ENCODE measurements at places on chromosomes 12 and 14.

GRCh38 chr12:28933864-28934527, 215.1 kb upstream of the FAR2 start:
- DNase-seq = no peak

DNA sequence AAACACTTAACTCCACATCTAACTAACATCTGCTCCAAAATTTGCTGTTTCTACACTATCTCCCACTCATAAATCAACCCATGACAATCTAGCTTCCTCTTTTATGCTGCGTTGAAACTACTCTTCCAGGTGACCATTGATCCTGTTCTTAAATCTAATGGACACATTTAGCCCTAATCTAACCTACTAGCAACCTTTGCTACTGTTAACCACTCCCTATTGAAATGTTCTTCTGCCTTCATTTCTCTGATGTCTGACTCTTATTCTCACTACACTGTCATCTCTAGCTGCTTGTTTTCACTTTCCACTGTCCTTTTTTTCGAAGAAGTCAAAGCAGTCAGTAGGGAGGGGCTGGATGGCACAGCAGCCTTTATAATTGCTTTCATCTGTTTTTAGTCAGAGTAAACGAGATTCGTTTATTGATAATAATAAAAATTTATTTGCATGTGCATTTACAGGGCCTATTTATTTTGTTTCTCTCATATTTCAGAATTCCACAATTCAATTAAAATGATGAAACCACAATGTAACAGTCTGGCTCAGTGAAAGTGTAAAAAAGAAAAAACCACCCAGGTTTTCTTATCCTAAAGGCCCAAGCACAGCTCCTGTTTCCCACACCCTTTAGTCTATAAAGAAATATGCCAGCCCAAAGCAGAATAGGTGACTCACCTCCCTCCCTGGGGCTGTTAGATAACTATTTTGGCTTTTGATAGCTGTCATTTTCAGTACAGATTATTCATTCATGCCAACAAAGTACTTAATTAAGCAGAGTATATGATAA, 44.9 kb downstream of the ATP2B1 start:
- peak; percentile 7 for DNase-seq

- no peak for DNase-seq
Observed at GRCh38 chr14:50533806-50534205, 1.4 kb upstream of the MAP4K5 start.

DNA sequence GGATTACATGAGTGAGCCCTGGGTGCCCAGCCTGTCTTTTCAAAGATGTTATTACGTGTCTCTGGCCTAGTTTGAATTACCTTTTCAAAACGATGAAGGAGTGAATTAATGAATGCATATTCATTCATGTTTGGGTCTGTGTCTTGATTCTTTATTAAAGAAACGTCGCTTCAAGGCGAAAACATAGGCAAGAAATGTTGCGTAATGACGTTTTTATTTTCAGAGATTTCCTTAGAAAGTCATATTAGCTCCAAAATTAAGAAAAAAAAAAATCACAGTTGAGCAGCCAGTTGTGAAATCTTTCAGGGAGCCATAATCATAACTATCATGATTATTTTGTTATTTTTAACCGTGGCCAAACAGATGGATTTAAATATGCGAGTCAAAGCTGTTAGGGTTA, 3.5 kb downstream of the PPFIBP1 start:
- DNase-seq = no peak

GRCh38 chr14:99382781-99383471, 97.7 kb downstream of the SETD3 start:
- DNase-seq = no peak

DNA sequence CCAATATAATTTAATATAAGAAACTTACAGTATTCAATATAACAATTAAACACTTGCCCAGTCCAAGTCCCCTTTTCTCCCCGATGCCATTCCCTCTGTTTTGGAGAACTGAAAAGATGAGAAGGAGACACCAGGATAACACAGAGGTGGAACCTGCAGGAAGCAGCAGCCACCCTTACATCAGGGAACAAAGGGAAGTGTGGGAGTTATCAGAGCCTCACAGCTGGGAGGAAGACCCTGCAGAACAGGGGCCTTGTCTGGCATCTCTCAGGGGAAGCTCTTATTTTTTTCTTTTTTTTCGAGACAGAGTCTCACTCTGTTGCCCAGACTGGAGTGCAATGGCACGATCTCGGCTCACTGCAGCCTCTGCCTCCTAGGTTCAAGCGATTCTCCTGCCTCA, 52.6 kb downstream of the CALM1 start:
- no peak for DNase-seq

DNA sequence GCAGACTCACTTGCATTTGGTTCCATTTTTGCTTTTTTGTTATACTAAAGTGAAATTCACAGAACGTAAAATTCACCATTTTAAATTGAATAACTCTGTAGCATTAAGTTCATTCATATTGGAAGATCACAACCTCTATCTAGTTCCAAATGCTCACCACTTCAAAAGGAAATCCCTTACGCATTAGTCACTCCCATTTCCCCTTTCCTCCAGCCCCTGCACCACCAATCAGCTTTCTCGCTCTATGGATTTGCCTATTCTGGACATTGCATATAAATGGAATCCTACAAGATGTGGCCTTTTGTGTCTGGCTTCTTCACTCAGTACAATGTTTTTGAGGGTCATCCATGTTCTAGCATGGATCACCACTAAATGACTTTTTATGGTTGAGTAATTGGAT, 294.5 kb downstream of the KSR2 start:
- no peak for DNase-seq

- DNase-seq = no peak
Observed at GRCh38 chr12:100672075-100672592, 98.7 kb downstream of the GAS2L3 start.

GRCh38 chr14:89012282-89013097, 188.0 kb downstream of the TTC8 start:
- DNase-seq = no peak

DNA sequence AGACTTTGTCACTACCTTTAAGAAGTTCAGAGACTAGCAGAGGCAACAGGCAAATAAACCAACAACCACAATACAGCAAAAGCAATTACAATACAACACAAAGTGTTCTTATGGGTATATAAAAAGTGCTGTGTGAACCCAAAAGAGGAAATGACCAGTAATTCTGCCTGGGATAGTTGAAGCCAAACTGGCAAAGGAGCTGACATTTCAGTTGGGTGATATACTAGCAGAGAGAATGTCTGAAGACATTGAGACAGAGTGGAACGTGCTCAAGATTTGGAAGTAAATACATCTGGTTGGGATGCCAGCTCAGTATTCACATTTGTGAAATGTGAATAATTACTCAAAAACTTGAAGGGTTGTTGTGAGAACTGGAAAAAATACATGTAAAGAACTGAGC, 80.6 kb upstream of the GTF2A1 start:
- DNase-seq = no peak

DNA sequence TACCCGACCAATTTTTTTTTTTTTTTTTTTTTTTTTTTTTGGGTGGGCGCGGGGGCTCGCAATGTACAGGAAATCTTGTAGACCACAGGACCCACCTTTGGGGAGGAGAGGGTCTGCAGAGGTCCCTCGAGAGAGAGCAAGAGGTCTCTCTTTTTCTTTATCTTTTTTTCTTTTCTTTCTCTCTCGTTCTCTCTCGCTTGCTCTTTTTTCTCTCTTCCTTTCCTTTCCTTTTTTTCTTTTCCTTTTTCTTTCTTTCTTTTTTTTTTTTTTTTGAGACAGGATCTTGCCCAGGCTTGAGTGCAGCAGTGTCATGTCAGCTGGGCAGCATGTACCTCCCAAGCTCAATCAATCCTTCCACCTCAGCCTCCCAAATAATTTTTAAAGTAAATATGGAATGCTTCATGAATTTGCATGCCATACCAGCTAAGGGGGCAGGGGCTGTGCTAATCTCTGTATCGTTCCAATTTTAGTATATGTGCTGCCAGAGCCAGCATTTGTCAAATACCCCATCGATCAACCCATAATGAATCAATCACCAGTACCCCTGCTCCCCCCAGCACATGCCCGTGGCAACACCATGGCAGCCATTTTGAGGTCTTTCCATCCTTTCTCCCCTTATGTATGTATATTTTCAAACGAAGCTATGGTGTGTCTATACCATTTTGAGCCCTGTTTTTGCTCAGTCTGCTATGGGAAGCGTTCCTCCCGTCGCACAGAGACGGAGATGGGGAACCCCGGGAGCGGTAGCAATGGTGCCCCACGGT, 9.3 kb downstream of the PAPLN start:
- DNase-seq = no peak

DNA sequence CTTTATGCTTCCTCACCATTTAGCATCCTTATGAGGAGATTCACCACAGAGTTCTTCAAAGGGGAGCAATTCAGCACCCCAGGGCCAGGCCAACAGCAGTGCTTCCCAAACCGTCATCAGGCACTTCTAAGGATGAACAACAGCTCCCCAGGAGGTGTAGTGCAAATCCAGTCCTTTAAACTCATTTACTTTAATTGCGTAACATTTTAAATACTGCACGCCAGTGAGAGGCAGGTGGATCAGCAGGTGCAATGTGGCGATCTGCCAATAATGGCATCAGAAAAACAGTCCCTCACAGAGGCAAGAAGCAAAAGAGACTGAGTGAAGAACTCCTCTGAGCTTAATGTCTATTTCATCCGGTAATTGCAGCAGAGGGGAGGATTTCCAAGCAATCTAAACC, 770.9 kb upstream of the FOXG1 start:
- no peak for DNase-seq

- no peak for DNase-seq
Observed at GRCh38 chr12:106975993-106976658, 10.8 kb downstream of the MTERF2 start.

DNA sequence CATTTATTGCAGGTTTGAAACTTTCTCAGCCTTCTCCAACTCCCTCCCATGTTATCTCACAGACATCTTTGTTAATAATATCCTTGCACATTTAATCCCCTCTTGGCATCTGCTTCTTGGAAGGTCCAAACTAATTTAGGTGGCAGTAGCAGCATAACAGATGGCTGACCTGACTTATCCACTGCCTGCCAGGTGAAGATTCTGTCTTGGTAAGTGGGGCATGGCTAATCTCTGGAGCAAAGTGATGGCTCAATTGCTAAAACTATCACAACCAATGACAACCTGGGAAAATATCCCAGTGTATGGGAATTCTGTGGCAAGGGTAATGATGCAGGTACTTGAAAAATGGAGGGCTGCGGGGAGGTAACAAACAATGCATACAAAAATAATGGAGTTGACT, 58.2 kb upstream of the ALG10B start:
- DNase-seq = no peak

GRCh38 chr12:25301798-25302197, 51.1 kb upstream of the KRAS start:
- no peak for DNase-seq

GRCh38 chr14:104642540-104642868, 37.9 kb upstream of the TMEM179 start:
- DNase-seq = no peak

- DNase-seq = no peak
Observed at GRCh38 chr12:53252349-53252916, 15.7 kb upstream of the ESPL1 start.

GRCh38 chr14:105525861-105526775, at the start of gene TMEM121:
TMEM121 (plus strand) TSS chr14:105526583; CDS start chr14:105528835, 2,252 bp downstream.
- no peak for DNase-seq

GRCh38 chr14:80545935-80546854, 334.9 kb upstream of the DIO2 start:
- no peak for DNase-seq

GRCh38 chr12:91630083-91630482, 447.5 kb upstream of the DCN start:
- no peak for DNase-seq

DNA sequence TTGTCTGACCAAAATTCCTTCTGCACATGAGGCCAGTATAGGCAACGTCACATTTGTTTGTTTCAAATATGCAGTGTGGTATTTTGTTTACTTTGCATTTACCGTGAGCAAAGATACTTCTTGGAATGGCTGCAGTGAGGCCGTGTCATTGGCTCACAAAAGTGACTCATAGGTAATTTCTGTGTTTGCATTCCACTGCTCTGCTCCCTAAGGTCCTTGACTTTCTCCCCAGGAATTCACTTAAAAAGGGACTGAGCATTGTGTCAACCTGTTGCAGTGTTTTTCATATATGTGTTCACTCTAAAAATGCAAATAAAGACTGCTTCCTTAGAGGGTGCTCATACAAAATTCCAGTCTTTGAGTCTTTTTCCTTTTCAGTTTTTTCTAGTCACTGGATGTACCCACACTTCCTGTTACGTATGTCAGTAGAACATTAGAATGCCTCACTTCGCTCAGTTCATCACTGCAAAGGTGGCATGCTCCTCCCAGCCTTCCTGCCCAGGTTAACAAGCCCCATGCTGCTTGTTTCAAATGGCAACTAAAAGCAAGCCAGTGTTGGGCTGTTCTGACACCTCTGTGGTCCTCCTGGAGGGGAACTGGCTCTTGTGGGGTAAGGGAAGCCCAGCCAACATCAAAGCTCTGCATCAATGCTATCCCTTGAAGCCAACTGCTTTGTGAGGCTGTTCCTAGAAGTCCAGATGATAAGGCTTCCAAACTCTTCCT, 9.1 kb downstream of the C12orf76 start:
- DNase-seq = peak; percentile 26

- no peak for DNase-seq
Observed at GRCh38 chr14:95248432-95248831, 71.3 kb downstream of the CLMN start.

DNA sequence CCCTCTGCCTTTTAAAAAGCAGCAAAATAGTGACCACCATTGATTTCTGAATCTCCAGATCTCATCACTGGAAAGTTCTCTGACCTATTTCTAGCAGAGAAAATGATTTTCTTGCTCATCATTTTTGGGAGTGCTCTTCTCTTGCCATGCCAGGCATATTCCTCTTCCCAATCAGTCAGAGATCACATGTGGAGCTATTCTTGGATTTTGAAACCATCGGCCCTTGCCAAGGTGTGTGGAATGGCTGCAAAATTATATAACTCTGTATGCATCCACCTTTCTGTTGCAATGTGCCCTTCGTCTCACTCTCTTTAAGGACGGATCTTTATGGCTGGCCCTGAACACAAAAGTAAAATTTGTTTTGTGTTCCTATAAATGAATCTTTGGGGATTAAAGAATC, 25.5 kb upstream of the LDHB start:
- no peak for DNase-seq

GRCh38 chr14:96586921-96587822, 85.0 kb downstream of the PAPOLA start:
- no peak for DNase-seq

DNA sequence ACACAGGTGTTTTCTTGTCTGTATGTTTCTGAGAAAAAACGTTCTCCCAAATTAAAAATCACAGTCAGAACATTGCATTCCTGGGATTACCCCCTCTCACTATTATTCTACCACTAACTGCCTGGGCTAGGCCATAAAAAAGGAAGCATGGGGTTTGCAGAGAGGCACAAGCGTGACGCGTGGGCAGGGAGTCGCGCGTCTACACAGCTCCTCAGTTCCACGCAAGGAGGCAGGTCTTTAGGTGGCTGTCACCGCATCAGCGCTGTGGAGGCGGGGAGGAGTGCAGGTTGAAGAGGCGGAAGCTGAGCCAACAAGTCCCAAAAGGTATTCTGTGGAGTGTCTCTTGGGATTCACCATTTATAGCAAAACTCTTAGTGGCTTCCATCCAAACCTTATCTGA, 109.9 kb downstream of the RIMBP2 start:
- DNase-seq = no peak
